ENCODE measurements at places on chromosomes 4 and X. TPM values are rescaled to one million over a fixed set of nuclear protein-coding genes. Genes with fewer than 3 reads are reported as not detected.

SSX3 gene
- total RNA-seq, result not detected

ZNF41 gene
- total RNA-seq, result 8.5 TPM

DNA sequence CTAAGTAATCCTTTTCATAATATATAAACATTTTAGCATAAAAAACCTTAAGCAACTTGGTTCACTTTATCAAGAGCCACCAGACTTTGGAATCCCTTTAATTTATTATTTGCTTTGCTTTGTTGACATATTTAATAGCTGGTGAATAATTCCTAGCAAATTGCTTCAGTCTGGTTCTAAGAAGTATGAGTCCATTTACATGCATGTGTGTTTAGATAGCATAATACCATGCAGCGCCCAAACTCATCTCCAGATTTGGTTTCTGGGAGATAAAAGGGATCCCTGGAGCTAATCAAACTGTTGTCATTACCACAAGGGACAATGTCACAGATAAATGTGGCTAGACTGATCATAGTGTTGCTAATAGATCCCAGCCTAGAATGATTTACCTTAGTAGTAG lies 111.8 kb downstream of the TMEM144 start:
- DNase-seq, result no peak

CITED1 gene
- not detected for total RNA-seq

LIMCH1 gene
- 38.7 TPM for total RNA-seq

GRCh38 chr4:111475666-111476065 lies 669.6 kb upstream of the FAM241A start:
- DNase-seq, result no peak

DNA sequence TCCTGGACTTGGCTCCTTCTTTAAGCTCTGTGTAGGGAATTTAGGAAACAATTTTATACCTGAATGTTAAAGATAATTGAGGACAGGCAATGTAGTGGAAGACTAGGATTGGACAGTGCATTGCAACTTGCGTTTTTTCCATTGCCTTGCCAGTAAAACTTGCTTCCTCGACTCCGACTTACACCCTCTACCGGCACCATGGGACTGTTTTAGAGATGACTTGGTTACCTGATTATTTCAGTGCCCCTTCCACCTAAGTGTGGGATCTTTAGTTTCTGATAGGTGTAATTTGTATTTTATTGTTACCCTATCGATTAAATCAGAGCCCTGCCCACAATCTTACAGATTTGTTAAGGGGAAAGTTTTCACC lies 1.2 kb downstream of the PRPS1 start:
- no peak for DNase-seq

GLRA2 gene
- total RNA-seq, result not detected

HOPX gene
- total RNA-seq, result 63.5 TPM

All from posterior vena cava (tissue), 2 donors.